ENCODE measurements at places on chromosomes 7 and 10.
A peak's percentile ranks its signal among the peaks of the same experiment; 100 is the strongest.

DNA sequence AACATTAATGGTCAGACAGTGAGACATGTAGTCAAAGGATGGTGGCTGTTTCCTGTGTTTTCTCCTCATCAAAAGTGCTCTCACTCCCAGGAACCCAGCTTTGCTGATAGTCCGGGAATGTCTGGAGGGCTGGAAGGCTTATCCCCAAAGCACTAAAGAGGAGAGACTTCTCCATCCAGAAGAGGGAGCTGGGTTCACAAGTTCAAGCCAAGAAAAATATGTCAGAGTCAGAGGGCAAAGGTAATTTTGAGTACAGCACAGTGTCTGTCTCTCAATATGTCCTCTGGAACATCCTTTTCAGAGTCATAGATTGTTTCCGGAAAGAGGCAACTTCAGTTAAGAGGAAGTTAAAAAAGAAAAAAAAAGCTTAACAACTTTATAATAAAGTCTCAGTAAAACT, 281.5 kb upstream of the PHYHIPL start:
- no peak for DNase-seq

- peak; percentile 71 for DNase-seq
These were observed 911 bp upstream of the HNRNPH3 start for GRCh38 chr10:68330852-68331454.

DNA sequence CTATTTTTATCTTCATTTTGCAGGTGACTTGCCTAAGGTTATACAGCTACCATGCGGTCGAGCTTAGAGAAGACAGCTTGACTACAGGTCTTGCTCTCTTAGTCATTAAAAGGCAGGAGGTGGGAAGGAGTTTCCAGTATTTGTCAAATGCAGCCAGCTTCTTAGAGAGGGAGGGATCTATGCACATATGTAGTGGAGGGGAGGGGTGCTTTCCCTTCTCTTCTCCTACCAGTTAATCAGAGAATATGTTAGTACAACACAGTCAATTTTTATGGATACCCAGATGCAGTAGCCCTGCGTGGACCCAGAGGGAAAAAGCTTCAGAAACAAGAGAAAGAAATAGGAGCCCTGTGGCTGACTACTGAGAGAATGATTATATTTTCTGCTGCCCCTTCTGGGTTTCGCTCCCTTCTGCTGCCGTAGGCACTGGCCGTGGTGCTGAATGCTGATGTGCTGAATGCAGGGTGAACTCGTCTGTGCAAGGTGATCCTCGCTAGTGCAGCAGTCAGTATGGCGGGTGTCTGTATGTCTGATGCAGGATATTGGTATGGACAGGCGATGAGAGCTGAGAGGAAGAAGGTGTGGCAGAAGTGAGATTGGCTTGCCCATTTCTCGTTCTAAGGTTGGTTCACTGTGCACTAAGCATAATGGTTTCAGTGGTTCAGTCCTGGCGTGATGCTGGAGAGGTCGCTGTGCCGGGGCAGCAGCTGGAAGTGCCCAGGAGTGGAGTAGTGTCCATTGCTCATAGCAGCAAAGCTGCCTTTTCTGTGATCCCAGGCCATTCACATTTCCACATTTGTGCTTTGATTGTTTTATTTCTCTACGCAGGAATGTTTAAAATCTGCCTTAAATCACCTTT, 189.2 kb upstream of the PODXL start:
- peak; percentile 71 for DNase-seq

DNA sequence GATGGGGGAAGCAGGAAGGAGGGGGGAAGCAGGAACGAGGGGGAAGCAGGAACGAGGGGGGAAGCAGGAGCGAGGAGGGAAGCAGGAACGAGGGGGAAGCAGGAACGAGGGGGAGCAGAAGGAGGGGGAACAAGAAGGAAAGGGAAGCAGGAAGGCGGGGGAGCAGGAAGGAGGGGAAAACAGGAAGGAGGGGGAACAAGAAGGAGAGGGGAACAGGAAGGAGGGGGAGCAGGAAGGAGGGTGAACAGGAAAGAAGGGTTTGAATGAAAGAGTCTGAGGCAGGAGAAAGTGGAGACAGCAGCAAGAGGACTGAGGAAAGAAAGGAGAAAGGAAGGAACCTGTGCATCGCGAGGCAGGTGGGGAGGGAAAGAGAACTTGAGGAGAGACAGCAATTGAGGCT, 256.6 kb downstream of the PTEN start:
- no peak for DNase-seq

GRCh38 chr7:32479574-32480200, 10.5 kb downstream of the LSM5 start:
- DNase-seq, result peak; percentile 71

- DNase-seq, result peak; percentile 46
These were observed 606.0 kb downstream of the INHBA start for GRCh38 chr7:41096917-41097316.

DNA sequence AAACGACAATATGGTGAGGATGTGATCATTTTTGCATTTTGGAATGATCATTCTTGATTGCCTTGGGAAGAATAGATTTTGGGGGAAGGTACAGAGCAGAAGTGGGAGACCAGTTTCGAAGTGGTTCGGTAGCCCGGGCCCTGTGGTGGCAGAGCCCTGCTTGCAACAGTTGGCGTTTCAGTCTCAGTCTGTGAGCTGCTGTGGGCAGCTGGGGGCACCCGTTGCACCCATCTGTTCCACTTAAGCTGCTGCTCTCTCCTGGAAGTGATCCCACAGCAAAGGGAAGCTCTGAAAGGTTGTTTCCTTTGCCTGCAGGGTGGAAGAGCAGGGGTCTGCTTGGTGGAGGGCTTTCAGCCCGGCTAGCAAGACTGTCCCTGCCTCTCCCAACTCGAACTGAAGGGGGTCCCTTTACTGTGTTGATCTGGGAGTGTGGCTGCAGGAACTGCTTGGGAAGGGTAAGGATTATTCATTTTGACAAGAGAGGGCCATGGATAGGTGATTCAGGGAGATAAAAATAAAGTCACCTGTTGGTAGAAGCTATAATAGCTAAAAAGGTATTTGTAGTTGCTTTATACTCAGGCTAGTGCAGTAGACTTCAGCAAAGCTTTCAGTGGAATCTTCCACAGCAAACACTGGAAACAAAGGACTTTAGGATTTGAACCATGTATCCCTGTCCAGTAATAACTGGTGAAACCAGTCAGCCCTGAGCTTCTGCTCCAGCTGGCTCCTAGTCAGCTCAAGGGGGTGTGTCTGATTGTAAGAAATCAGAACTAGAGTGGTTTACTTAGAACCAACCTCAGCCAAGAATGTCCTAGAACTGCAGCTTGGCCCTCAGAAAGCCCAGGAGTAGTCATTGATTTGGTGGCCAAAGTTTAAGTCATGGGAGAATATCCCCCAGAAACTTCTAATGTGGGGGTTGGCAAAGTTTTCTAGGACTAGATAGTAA, 53.1 kb upstream of the PDCD4 start:
- DNase-seq, result no peak

DNA sequence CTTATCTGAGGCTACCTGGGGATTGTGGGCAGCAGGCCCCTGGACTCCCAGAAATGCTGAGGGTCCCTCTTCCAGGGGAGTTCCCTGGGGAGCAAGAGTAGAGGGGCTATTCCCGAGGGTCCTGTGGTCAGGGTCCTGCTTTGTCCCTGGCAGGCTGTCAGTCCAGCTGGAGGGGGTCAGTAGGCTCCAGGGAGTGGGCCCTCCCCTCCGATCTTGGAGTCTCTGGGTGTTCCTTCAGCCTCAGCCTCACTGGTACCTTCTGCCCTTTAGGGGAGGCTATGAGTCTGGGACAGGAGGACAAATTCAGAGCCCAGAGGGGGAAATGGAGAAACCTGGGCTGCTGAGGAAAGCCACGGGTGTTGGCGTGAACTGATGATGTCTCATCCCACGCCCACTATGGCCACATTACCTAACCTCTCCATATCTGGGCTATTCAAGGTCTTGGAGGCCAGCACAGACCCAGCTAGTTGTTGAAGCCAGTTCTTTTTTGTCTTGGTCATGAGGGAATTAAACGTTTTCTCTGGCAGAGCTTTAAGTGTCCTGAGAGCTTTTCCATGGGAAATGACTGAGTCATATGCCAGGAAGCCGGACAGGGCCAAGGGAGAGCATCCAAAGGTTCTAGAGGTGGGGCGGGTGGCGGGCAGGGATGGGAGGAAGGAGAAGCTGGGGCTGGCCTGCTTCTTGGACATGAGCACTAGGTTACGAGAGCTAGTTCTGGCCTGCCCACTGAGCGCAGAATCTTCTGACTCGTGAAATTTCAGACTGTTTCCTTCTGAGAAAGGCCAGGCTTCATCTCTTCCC, 6.2 kb downstream of the CALHM2 start:
- DNase-seq, result peak; percentile 87

DNA sequence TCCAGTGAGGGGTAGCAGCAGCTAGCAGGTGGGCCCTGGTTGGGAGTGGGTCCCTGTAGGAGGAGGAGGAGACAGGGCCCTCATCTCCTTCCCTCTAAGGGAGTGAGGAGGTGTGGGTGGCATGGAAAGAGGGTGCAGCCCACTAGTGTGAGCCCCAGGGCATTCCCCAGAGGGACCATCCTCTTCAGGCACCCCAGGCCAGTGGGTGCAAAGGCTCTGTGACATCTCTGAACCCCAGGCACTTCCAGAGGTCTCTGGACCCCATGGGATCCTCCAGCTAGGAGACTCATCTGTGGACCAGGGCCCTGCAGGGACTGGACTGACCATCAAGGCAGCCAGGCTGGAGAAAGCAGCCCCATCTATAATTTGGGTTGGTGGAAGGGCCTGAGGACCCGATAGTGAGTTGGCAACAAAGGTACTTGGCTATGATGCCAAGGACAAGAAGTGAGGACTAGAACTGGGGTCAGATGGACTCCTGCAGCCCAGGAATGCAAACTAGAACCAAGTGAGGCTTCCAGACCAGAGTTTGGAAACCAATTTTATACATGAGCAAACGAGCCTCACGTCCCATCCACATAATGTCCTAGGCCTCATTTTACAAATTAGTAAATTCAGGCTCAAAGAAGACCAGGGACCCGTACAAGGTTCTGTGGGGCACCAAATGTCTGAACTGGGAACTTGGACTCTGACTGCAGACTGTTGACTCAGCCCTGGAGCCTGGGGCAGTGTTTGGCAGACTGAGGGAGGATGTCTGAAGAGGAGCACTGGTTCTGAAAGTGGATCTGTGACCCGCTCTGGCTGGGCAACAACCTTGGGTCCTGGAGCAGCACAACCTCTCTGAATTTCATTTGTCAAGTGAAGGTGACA, 1.4 kb upstream of the VSTM4 start:
- DNase-seq, result peak; percentile 54

DNA sequence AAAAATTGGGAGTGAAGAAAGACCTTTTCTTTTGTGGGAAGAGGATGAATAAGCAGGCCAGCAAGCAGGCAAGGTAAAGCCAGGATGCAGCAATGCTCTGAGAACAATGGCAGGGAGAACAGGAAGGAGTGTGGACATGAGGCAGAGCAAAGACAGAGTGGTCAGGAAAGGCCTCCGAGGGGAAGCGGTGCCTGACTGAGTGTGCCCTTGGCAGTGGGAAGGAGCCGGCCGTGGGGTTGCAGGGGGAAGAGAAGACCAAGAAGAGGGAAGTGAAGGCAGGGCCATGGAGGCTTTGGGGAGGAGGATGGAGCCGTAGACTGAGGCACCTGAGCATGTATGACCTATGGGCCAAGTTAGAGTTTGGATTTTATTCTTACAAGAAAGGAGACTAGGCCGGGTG, 21.9 kb upstream of the ZNF212 start:
- no peak for DNase-seq
